OCI-LY7 (cell line): ENCODE measurements at places on chromosomes 7 and 10. TPM values are rescaled to one million over a fixed set of nuclear protein-coding genes. Genes with fewer than 3 reads are reported as not detected.

DNA sequence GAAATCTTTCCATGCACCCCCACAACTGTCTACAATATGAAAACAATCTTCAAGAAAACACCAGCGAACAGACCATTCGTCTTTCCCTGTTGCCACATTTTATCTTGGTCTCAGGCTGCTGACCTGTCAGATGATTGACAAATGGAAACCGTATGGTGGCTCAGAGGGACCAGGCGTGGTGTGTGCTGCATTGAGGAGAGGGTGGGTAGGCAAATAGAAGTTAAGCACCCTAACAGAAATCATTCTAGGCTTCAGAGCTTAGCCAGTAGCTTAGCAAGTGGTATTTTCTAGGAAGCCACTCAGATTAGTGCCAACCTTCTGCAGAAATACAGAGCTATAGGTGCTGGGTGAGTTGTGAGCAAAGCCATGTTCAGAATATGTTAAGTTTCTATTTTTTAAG lies 114.9 kb downstream of the DPP6 start:
- no peak for DNase-seq

- DNase-seq, result no peak
Measured at GRCh38 chr7:48251766-48252165, 80.5 kb downstream of the ABCA13 start.

DNA sequence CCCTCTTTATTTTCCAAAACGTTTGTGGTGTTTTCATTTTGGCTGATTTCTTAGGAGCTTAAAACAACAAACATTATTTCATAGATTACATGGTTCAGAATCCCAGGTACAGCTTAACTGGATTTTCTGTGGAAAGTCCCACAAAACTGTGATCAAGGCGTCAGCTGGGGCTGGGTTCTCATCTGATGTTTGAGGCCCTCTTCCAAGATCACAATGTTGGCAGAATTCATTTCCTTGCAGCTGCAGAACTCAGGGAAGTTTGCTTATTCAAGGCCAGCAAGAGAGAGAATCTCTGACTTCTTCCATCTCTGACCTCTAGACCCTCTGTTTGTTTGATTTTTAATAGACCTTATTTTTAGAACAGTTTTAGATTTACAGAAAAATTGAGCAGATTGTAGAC lies 108.4 kb upstream of the AGK start:
- DNase-seq, result no peak

GRCh38 chr7:94422827-94423460 lies 28.2 kb downstream of the COL1A2 start:
- DNase-seq, result no peak

GRCh38 chr7:30778255-30779025 lies 7.2 kb downstream of the MINDY4 start:
- DNase-seq, result no peak

GRCh38 chr10:33557313-33557712 lies 222.8 kb upstream of the NRP1 start:
- no peak for DNase-seq

DNA sequence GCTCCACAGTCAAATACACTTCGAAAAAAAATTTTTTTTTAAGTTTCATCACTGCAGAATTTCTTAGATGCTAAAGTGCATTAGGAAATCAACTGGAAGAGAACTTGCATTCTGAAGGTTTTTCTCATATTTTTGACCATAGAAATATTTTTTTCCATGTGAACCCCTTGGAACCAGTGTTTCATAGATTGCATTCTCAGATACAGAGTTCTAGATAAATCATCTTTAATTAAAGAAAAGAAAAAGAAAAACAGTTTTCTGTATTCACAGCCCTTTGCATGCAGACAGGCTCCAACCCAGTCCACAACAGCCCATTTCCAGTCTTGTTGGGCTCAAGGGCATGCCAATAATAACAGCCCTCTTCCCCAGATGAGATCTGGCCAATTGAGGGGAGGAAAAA lies 75.5 kb upstream of the RPA3 start:
- DNase-seq, result no peak

The TSPAN13 gene
- total RNA-seq, result 12.2 and 14.1 TPM in 2 replicates

The RET gene
- 0.06 TPM in 1 of 2 replicates, not detected in the other for total RNA-seq

The KCP gene
- total RNA-seq, result 1.4 TPM in 2 replicates
